ENCODE measurements at places on chromosomes 11 and 22.

DNA sequence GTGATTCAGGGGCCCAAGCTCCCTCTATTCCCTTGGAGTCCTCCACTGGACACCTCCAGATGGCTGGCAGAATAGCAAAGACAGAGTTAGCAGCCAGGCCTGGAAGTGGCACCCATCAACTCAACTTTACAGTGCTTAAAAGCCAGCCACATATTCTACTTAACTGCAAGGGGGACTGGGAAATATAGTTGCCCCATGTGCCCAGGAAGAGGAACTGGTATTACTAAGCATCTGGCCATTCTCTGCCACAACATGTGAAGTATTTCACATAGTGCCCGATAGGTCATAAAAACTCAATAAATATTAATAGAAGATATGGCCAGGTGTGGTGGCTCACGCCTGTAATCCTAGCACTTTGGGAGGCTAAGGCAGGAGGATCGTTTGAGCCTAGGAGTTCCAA is 5.5 kb upstream of the IL10RA start:
- DNase-seq: no peak

DNA sequence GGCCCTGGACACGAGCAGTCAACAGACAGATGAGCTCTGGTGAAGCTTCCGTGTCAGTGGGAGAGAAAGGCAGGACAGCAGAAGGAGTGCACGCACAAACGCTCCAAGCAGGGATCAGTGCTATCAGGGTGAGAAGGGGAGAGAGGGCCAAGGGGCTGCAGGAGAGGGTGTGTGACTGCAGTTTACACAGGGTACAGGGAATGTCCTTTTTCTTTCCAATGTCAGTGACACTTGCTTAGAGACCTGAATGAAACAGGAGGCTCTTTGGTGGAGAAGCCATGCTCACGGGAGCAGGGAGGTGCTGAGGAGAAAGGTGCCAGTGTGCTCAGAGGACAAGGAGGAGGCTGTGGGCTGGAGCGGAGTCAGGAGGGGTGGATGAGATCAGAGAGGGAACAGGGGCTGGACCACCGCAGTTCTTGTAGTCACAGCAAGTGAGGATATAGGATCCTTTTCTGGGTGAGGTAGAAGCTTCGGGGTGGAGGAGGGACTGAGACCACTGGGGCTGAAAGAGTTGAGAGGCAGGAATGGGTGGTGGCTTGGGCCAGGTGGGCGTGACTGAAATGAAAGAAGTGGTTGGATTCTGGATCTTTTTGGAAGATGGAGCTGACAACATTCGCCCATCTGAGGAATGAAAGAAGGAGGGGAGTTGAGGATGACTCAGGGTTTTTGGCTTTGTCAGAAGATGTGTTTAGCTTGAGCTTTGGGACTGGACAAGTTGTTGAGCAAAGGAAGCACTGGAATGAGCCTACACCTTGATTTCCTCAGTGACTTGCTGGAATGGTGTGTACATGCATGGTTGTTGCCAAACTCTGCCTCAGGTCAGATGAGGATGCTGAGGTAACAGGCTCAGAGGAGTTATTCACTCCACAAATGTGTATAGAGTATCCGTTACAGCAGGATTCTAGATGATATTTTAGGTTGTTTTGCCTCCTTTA is 87.9 kb downstream of the ADAMTS15 start:
- DNase-seq: no peak

DNA sequence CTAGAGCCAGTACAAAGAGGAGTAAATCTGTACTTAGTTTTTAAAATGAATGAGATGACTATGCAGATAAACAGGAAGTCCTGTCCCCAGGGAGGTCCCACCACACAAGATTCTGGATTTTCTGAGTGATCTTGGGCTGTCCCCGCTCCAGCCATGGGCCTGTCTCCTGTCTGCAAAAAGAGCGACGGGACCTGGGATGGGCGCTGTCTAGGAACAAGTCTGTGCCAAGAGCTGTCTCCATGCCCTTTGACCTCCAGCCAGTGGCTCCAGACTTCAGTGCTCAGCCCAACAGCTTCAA is 6.0 kb downstream of the CSNK1E start:
- no peak for DNase-seq

GRCh38 chr22:29002603-29003002 is 59.0 kb downstream of the C22orf31 start:
- no peak for DNase-seq

DNA sequence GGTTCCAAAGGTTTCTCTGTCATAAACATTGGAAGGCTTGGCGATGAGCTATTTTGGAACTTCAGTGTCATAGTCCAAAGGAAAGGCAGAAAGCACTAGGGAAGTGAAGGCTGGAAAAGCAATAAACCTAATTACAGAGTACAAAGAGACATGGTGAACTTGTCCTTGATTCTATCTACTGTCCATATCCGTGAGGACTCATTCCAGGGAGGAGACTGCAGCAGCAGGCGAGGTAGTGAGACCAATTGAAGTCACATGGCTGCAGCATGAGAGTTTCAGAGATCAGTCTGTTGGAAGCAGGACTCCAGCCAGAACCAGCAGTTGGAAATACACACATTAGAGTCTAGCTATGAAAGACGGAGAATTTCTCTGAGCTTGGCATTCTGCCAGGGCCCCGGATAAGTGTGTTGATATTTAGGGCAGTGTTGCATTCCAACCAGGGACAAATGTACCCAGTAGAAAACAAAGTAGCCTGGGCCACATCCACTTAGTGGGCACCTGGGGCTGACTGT is 54.1 kb upstream of the ARHGAP42 start:
- DNase-seq: peak; percentile 8

DNA sequence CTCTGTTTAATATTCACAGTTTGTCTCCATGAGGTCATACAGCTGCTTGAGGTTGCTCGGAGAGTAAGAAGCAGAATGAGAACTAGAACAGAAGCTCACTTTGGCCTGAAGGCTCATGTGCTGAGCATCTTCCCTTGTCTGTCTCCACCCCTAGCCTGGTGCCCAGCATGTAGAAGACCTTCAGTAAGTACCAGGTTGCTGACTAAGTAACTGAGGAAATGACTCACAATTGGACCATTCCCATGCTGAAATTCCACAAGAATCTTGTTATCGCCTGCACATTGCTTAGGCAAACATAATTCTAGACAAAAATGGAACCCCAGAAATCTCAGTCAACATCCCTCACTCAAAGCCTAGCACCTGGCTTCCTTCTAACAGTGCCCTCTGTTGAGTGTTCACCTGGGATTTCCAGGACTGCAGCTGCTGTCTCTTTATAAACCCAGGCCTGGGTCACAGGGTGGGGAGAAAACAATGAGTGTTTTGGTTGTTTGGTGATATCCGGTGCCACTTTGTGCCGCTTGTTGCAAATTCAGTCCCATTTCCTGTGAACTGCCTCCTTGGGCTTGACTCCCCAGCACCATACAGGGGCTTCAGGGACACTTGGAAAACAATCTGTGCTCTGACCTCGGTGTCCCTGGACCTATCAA is 406.8 kb downstream of the ETS1 start:
- peak; percentile 75 for DNase-seq

- DNase-seq: no peak
Observed at GRCh38 chr11:64356498-64357411, 2.2 kb upstream of the RPS6KA4 start.

- DNase-seq: no peak
Observed at GRCh38 chr11:130947058-130947457, 30.8 kb upstream of the SNX19 start.

GRCh38 chr11:63574856-63575602 is 11.8 kb upstream of the PLAAT2 start:
- DNase-seq: no peak

GRCh38 chr11:9567401-9567800 is 6.1 kb upstream of the WEE1 start:
- no peak for DNase-seq

DNA sequence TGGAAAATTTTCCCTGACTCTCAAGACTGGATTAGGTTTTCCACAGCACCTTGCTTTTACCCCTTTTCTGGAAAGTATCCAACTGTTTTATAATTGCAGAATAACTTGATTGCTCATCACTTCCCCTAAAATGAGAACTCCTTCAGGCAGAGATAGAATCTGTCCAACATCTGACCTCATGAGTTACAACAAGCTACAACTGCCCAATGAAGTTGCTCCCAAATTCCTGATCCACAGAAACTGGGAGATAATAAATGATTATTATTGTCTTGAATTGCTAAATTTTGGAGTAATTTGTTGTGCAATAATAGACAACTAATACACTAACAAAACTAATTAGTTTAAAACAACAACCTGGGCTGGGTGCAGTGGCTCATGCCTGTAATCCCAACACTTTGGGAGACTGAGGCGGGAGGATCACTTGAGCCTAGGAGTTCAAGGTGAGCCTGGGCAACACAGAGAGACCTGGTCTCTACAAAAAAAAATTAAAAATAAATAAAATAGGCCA is 10.0 kb upstream of the CCDC83 start:
- DNase-seq: no peak

DNA sequence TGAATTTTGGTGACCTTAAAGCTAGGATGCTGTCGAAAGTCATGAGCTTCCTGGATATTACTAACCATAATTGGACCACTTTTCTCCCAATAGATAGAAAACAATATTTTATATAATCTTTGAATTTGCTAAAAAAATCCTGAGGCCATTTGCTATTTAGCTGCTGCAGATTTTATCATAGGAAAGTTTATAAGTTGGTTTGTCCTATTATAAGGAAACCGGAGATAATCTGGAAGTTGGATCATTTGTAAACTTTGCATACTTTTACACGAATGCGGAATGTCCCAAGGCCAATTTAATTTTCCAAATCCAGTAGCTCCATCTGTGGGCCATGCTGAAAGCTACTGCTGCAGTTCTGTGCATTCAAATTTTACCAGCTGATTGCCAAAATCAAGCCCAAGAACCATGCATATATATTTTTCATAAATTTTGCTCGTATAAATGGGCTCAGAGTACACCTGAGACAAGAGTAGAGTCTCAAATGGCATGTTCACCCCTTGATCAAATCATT is 378.3 kb downstream of the FAM181B start:
- DNase-seq: no peak

DNA sequence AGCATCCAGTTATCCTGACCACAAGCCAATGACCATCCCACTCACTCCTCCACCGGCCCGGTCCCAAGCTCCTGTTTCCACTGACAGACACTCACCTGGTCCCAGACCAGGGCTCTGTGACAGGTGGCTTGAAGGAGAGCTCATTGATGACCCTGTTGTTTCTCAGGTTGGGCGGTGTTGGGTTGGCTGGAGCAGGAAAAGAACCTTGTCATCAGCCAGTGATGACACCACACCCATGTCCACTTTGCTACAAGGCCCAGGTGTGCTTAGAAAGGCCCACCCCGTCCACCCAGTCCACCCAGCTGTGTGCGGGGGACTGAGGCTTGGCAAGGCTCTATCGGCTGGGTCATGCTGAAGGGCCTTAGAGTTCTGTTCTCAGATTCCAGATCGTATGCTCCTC is 42.9 kb downstream of the GAB4 start:
- DNase-seq: no peak

DNA sequence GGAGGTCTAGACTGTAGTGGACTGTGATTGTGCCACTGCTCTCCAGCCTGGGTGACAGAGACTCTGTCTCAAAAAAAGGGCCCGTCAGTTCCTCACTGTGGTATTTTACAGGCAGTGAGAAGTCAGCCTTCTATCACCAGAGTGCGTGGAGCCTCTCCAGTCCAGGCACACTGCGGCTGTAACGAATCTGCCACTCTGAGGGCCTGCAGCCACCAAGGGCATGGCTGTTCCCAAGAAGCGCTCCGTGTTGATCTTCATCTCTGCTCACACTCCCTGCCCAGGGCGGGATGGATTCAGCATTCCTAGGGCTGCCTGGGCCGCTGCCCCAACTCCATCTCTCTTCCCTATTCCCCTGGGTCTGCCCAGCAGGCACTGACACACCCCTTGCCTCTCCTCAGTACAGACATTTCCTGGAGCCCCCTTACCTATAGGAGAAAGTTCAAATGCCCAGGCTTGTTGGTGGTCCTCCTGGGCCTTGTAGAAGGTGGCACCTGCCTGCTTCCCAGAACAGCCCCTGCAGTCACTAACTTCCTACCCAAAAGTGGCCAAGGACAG is 148.4 kb downstream of the CACNA1I start:
- no peak for DNase-seq

GRCh38 chr11:9316334-9316733 is 1.9 kb upstream of the TMEM41B start:
- no peak for DNase-seq

GRCh38 chr11:23123753-23124152 is 263.5 kb upstream of the CCDC179 start:
- peak; percentile 3 for DNase-seq

- DNase-seq: peak; percentile 66
Observed at GRCh38 chr22:36461665-36462649, 19.5 kb downstream of the TXN2 start.

GRCh38 chr11:7571640-7572000 is 57.8 kb downstream of the PPFIBP2 start:
- peak; percentile 34 for DNase-seq

GRCh38 chr11:70220920-70221319 is 17.8 kb downstream of the FADD start:
- no peak for DNase-seq

- DNase-seq: no peak
Observed at GRCh38 chr11:64745521-64746328, 1.8 kb upstream of the RASGRP2 start.

DNA sequence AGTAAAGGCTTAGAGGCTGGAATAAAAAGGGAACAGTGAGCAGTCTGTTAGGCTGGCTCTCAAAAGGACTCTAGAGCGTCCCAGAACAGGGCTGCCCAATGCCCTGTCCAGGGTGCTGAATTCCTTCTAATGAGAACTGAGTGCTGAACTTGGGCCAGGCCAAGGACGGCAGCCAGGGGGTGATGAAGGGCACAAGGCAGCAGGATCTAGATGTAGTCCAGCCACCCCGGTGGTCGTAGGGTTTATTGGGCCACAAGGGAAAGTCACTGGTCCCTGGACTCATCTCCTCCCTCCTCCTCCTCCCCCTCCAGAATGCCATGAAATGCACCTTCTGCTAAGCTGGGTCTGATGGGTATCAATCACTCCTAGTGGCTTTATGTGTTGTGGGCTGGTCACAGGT is 19.2 kb downstream of the NPTXR start:
- DNase-seq: peak; percentile 67

GRCh38 chr22:30720263-30720837 is 25.7 kb downstream of the OSBP2 start:
- DNase-seq: no peak

DNA sequence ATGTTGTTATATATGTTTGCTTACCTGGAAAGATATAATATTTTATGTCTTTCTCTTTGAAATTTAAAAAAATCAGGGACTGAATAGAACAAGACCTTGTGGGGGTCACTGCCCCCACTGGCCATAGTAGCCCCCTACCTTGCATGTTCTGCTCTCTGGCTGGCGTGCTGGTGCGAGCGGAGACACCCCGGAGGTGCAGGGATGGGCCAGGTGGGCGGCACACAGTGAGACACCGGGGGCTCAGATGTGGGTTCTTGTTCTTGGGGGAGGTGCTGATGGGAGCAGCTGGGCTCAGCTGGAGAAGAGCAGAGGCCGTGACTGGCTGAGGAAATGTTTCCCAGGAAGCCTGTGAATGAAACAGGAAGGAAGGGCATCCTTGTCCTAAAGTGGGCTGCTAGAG is 20.2 kb downstream of the GAB4 start:
- no peak for DNase-seq

DNA sequence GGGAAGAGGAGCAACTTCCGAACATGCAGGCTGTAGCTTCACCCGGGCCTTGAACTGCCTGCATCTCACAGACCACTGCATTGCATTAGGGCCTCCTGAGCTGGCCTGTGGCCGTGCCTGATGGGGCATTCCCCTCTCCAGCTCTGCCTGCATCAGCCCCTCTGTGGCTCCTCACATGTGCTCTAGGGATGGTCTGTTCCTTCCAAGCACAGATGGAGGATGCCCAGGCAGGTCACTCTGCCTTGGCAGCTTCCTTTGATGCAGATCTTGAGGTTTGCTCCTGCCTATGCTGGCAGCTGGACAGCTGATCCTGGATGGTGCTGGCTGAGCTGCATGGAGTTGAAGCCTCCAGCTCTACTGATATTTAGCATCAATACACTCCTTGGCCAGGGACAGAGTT is 28.5 kb downstream of the AMPD3 start:
- DNase-seq: no peak

Data from astrocyte of the cerebellum (primary cell).